Sigmoid colon (tissue), 7 donors: ENCODE measurements at places on chromosomes 16 and 17. TPM values are rescaled to one million over a fixed set of nuclear protein-coding genes. Genes with fewer than 3 reads are reported as not detected.

The WIPF2 gene
- 11.4 TPM for polyA plus RNA-seq

The ANKRD40CL gene
- polyA plus RNA-seq = 191 TPM

The IGFALS gene
- 2.0 TPM for polyA plus RNA-seq

The KRT14 gene
- polyA plus RNA-seq = 0.15 TPM

The OTOP2 gene
- polyA plus RNA-seq = 4.8 TPM

The KRT31 gene
- not detected for polyA plus RNA-seq

The PPP1R1B gene
- 273 TPM for polyA plus RNA-seq

The NTN1 gene
- polyA plus RNA-seq = 1.2 TPM

The EPN3 gene
- polyA plus RNA-seq = 29.5 TPM

The PLD2 gene
- polyA plus RNA-seq = 6.0 TPM

The TOP2A gene
- 1.8 TPM for polyA plus RNA-seq

The NLK gene
- 11.8 TPM for polyA plus RNA-seq

The CMTM1 gene
- polyA plus RNA-seq = not detected

The RAB11FIP4 gene
- polyA plus RNA-seq = 32.5 TPM

The HOXB4 gene
- polyA plus RNA-seq = 2.7 TPM

The CHST6 gene
- polyA plus RNA-seq = 0.23 TPM

The KRT33B gene
- polyA plus RNA-seq = not detected
